ENCODE measurements at places on chromosomes 7 and 10.

DNA sequence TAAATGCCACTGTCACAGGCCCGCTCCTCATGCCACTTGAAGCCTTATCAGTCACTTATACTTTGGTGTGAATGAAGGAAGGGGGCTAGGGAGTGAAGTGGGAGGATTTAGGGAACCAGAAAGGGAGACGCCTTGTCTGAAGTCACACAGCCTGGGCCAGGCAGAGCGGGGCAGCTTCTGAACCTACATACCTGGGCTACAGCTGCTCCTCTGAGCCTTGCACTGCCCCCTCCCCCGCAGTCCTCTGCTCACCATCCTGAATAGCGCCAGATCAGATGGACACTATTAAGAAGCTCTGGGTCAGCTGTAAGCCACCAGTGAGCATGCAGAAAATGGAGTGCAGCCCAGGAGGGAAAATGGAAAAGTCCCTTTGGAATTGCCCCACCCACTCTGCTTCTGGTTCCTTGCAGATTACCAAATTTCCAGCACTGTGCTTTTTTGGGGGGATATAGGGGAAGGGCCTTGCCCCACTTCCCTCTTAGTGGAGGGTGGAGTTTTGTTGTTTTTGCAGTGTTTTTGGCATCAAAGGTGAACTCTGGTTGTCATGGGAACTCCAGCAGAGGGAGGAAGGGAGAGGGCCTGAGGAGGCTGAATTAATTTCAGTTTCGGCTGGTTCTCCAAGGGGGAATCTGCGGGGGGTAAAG, 35.0 kb upstream of the ADCYAP1R1 start:
- no peak for DNase-seq

DNA sequence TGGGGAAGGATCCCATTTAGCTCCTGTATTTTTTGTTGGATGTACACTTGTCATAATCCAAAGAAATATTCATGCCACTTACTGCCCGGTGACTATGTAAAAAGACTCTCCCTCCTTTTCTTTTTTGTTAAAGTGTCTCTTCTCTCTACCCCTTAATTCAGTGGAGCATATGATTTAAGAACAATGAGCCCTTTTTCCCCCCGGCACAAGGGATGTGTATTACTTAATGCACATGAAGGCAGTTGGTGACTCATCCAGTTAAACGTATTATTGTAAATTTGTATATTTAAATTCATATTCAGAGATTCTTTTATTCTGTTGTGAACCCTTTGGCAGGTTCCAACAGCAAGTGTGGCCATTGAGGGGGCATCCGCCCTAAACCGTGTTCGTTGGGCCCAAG, 241.9 kb downstream of the SLC25A13 start:
- DNase-seq = no peak

GRCh38 chr10:62076891-62077290, 175.4 kb downstream of the ARID5B start:
- DNase-seq = no peak

DNA sequence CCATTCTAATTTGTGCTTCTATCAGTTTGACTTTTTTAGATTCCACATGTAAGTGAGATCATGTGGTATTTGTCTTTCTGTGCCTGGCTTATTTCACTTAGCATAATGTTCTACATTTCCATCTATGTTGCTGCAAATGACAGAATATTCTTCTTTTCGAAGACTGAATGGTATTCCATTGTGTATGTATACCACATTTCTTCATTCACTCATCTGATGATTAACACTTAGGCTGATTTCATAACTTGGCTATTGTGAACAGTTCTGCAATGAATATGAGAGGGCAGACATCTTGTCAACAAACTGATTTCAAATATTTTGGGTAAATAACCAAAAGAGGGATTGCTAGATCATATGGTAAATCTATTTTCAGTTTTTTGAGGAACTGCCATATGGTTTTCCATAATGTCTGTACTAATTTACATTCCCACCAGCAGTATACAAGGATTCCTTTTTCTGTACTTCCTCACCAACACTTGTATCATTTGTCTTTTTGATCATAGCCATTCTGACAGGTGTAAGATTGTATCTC, 52.9 kb downstream of the ZNF22 start:
- DNase-seq = no peak

- no peak for DNase-seq
These were observed 12.9 kb downstream of the CALML3 start for GRCh38 chr10:5537684-5538083.

- DNase-seq = no peak
These were observed 88.0 kb downstream of the KBTBD2 start for GRCh38 chr7:32803406-32804141.

DNA sequence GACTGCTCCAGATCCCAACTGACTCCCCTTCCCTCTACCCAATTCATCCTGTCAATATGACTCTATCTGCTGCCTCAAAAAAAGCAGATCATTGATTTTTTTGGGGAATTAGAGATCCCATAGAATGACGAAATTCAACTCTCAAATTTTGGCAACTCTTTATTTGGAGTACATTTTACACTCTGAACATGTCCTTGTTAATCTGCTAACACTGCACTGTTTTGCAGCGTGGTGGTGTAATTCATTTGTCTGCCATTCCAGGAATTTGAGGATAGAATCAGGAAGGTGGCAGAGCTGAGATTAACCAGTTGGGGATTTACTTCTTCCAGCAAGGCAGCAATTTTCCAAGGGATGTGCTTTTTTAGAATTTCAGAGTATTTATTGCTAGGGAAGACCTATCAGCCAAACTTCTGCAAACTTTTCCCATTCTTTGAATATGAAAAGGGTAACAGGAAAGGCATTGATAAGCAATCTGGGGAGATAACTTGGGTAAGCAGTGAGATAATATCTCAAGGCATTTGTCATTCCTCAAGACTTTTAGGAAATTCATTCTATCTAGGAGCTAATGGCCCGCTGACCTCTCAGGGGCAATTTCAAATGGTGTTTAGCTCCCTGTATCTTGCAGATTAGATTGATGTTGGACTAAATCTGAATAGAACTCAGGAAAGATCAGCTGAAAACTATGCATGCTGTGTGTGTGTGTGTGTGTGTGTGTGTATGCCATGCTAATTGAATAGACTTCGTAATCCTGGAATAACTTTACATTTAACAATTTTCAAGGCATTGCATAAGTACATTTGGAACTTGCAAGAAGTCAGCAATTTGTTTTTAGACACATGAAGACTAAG, 9.7 kb downstream of the BAMBI start:
- DNase-seq = no peak
